Activated T-helper 9 cell treated with anti-CD3 and anti-CD28 coated beads, Interleukin-2, amount 50 U/mL, for 16 hours (primary cell): ENCODE measurements at places on chromosomes 3 and 15.

GRCh38 chr3:57864853-57865252 lies 108.7 kb downstream of the SLMAP start:
- no peak for DNase-seq

DNA sequence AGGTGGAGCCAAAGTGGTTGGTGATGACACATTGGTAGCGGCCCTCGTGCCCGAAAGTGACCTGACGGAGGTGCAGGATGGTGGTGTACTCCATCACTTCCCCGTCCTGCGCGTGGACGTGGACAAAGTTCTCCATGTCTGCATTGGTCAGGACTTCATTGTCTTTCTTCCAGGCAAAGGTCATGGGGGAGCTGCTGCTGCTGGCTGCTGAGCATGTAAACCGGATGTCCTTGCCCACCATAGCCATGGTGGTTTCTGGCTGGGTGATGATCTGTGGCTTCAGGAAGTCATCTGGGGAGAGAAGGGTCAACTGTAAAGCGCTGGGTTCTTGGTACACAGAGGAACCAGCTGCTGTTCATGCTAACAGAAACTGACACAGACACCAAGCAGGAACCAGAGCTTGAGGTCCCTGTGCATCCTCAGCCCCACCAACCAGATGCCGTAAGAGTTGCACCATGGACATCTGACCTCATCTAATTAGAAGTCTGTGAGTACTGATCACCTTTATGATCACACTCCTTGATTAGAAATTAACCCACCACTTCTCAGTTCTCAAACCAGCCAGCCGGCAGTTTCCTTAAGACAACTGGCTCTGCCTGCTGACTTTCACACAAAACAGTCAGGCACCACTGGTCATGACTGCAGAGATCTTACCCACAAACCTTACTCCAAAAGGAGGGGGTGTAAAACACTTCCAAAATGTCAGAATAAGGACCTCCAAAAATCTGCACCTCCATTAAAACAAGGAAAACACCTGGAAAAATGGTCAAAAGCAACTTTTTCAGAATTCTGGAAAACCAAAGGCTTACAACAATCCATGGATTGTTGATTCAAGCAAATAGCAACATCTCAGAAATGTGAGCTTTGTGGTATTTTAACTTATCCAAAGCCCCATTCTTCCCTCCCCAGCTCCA lies 114.6 kb downstream of the LRIG1 start:
- no peak for DNase-seq

DNA sequence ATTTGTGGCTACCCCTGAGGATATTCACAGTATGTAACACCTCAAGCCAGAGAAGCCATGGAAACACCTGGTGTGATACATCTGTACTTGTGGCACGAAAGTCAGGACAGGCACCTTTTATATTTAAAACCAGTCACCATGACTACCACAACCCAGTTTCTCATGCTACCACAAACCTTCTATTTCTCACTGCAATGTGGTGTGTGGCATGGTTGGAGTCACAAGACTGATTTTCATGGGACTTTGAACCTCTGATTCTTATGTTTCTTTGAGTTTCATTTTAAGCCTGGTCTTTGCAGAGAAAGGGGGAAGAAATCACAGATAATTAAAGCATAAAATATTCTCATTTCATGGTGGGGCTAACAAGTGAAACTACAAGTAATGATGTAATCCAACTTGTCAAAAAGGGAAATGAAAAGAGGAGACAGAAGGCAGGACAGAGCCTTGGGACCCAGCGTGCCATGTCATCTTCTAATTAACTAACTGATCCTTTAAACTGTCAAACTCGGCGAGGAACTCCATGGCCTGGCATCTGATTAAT lies 175.9 kb downstream of the PDZRN3 start:
- no peak for DNase-seq

DNA sequence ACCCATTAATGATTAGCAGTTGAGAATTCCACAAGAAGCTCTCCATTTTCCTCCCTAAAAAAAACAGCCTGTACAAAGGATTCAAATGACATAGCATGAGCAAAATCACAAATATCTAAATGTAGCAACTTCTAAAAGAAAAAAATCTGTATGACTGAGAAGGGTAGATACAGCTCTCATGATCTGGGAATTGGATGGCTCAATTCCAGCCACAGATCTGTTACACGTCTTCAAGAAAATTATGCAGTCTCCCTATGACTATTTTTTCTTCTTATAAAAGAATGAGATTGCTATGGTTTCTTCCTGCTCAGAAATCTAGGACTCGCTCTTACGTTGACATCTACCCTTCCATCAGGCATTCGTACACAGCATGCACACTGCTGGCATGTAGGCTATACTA lies 71.5 kb downstream of the PLCH1 start:
- no peak for DNase-seq

- no peak for DNase-seq
Observed at GRCh38 chr15:46471096-46471495, 836.3 kb downstream of the SQOR start.

GRCh38 chr15:95687686-95688085 lies 642.8 kb upstream of the NR2F2 start:
- DNase-seq, result no peak

GRCh38 chr3:51568996-51569395 lies 30.5 kb downstream of the RAD54L2 start:
- DNase-seq, result no peak

DNA sequence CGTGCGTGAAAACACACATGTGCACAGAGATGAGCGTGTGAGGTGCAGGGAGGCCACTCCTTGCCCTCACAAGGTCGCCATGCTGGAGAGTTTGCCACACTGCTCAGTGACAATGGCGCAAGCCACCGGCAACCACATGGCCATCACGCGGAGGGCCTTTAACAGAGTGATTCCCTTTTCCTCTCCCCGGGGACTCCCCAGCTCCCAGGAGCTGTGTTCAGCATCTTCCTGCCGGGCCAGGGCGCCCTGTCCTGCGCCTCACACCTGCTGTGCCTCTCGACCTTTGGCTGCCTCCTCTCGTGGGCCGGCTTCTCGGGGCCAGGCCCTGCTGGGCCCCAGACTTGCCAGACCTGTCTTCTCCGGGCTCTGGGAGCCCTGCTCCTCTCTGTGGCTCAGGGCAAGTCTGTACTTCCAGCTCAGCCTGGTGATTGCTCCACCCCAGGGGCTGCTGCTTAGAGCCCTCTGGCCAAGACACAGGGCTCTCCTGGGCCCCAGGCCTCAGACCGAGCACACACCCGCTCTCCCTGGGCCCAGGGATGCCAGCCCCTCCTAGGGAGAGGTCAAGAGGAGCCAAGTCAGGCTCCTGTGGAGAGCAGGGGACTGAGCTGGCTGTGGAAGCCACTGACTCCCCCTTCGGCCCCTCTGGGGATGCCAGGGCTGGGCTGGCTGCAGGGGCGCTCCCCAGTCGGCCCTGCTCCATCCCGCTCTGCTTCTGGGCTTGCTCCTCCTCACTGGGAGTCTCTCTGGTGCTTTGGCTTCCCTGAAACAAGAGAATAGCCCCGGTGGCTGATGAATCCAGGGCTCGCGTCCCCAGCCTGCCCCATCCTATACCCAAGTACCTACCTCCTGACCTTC lies 5.6 kb downstream of the CCDC9B start:
- no peak for DNase-seq
